ENCODE measurements at places on chromosomes 6 and 20. TPM values are rescaled to one million over a fixed set of nuclear protein-coding genes. Genes with fewer than 3 reads are reported as not detected.

The UNC93A gene
- not detected for total RNA-seq

The LHFPL5 gene
- 1.7 TPM for total RNA-seq

The LPA gene
- total RNA-seq = not detected

The SGK1 gene
- total RNA-seq = 13.5 TPM

The DDO gene
- 2.0 TPM for total RNA-seq

DNA sequence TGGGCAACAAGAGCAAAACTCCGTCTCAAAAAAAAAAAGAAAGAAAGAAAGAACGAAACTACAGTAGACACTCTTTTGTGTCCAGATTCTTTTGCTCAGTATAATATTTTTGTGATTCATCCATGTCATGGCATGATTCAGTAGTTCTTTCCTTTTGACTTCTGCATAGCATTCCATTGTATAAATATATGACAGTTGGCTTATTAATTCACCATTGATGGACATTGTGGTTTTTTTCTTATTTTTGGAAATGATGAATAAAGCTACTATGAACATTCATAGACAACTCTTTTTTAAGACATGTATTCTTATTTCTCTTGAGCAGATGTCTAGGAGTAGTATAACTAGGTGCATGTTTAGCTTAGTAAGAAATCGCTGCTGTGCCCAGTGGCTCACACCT, 10.3 kb upstream of the IER3 start:
- H3K4me3 ChIP-seq = no peak overlapping the region
- peaks cover 62% of the 10 kb centered on the region for H3K4me1 ChIP-seq
- no peak for DNase-seq
- H3K27me3 ChIP-seq = no peaks in the 10 kb centered on the region

- no peak overlapping the region for H3K4me3 ChIP-seq
- no peaks in the 10 kb centered on the region for H3K27me3 ChIP-seq
- DNase-seq = no peak
- no peak overlapping the region for H3K27ac ChIP-seq
Observed at GRCh38 chr6:48024956-48025355, 86.0 kb downstream of the PTCHD4 start.

- peaks cover 10% of the 10 kb centered on the region for H3K36me3 ChIP-seq
- H3K27me3 ChIP-seq = no peaks in the 10 kb centered on the region
- H3K4me1 ChIP-seq = peaks cover 17% of the 10 kb centered on the region
Observed at GRCh38 chr6:32189742-32190053, 304 bp downstream of the PBX2 start.

DNA sequence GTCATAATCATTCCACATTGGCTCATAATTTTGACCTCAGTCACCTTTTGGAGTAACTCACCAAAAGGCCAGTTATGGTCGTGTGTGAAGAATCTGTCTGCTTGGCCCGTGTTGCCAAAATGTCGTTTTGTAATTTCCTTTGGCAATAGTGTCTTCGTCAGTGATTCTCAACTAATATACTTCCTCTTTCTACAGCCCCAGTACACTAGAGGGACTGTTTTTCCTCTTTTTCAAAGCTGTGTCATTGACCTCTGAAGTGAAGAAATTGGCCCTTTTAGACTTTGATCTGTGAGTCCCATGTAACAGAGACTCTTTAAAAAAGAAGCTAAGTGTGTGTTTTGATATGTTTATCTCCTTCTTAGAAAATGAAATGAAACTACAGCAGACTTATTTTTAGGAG, 5.2 kb downstream of the FOXO3 start:
- peaks cover 37% of the 10 kb centered on the region for H3K4me1 ChIP-seq
- H3K36me3 ChIP-seq = peaks cover 44% of the 10 kb centered on the region
- H3K4me3 ChIP-seq = peak overlapping the region; percentile 99
- no peak for DNase-seq
- H3K27ac ChIP-seq = peak overlapping the region; percentile 84

DNA sequence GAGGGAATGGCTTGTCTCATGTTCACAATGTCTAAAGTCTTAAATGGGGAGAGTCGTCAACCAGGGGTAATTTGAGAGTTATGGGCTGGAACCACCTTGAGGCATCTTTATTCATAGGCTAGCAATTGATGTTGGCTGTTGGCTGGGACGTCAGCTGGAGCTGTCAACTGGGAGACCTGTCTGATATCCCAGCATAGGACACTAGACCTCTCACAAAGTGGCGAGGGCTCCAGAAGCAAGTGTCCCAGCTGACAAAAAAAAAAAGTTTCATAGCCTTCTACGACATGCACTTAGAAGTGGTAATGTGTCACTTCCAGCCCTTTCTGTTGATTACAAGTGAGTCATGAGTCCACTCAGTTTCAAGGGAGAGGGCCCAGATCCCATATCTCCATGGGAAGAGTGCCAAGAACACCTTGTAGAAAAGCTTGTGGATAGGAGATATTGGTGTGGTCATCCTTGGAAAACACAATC, 278.0 kb downstream of the ESR1 start:
- H3K4me1 ChIP-seq = peaks cover 24% of the 10 kb centered on the region
- H3K36me3 ChIP-seq = no peaks in the 10 kb centered on the region
- no peak for DNase-seq
- H3K27me3 ChIP-seq = no peaks in the 10 kb centered on the region
- no peak overlapping the region for H3K4me3 ChIP-seq
- peak overlapping the region; percentile 65 for H3K27ac ChIP-seq

- no peak overlapping the region for H3K4me3 ChIP-seq
- no peaks in the 10 kb centered on the region for H3K36me3 ChIP-seq
- H3K4me1 ChIP-seq = no peaks in the 10 kb centered on the region
- no peak overlapping the region for H3K27ac ChIP-seq
- H3K27me3 ChIP-seq = peaks cover 74% of the 10 kb centered on the region
Observed at GRCh38 chr6:167238694-167239467, 52.2 kb upstream of the UNC93A start.

- no peak for DNase-seq
- no peak overlapping the region for H3K27ac ChIP-seq
- H3K4me3 ChIP-seq = no peak overlapping the region
- H3K4me1 ChIP-seq = no peaks in the 10 kb centered on the region
- H3K36me3 ChIP-seq = no peaks in the 10 kb centered on the region
Observed at GRCh38 chr6:24959319-24959718, 23.6 kb upstream of the RIPOR2 start.

GRCh38 chr6:117338567-117338966, 73.2 kb downstream of the VGLL2 start:
- DNase-seq = no peak
- H3K4me1 ChIP-seq = no peaks in the 10 kb centered on the region

- H3K27me3 ChIP-seq = no peaks in the 10 kb centered on the region
- no peak for DNase-seq
- H3K4me1 ChIP-seq = no peaks in the 10 kb centered on the region
- H3K36me3 ChIP-seq = no peaks in the 10 kb centered on the region
Observed at GRCh38 chr6:92364948-92365541, 1054.3 kb downstream of the EPHA7 start.

- H3K4me1 ChIP-seq = peaks cover 10% of the 10 kb centered on the region
- H3K36me3 ChIP-seq = no peaks in the 10 kb centered on the region
- H3K27me3 ChIP-seq = no peaks in the 10 kb centered on the region
- H3K4me3 ChIP-seq = peak overlapping the region; percentile 55
- peak overlapping the region; percentile 46 for H3K27ac ChIP-seq
Observed at GRCh38 chr6:28988536-28989311, 16.4 kb downstream of the ZNF311 start.

- peaks cover 24% of the 10 kb centered on the region for H3K4me1 ChIP-seq
- H3K4me3 ChIP-seq = no peak overlapping the region
- H3K27ac ChIP-seq = no peak overlapping the region
- DNase-seq = no peak
- no peaks in the 10 kb centered on the region for H3K27me3 ChIP-seq
Observed at GRCh38 chr20:1382670-1383069, 10.2 kb downstream of the FKBP1A start.

- no peaks in the 10 kb centered on the region for H3K4me1 ChIP-seq
- no peak overlapping the region for H3K4me3 ChIP-seq
- no peak for DNase-seq
- H3K27me3 ChIP-seq = peaks cover 92% of the 10 kb centered on the region
- no peaks in the 10 kb centered on the region for H3K36me3 ChIP-seq
- H3K27ac ChIP-seq = no peak overlapping the region
Observed at GRCh38 chr20:62536871-62537401, 61.1 kb upstream of the GATA5 start.

DNA sequence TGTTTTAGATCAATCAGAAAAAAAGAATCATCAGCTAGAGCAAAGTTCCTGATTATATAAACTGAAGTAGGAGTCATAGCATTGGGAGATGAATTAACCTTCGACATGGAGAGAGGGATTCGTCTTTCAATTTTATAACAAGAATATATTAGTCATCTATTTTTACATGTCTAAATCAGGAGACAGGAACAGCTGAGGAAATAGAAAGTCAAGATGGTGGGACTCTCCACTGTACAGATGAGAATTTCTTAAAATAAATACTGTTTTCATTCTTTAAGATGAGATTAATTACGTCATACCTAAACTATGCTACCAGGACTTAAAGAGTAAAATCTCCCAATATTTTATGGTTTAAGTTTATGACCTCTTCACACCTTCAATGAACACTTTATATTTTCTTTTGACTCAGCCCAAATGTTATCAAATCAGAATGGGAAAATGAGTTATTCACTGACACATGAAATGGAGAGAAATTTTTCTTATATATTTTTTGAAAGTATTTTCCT, 1137.7 kb downstream of the EPHA7 start:
- no peaks in the 10 kb centered on the region for H3K27me3 ChIP-seq
- H3K36me3 ChIP-seq = no peaks in the 10 kb centered on the region
- no peak for DNase-seq

GRCh38 chr6:116280933-116281316, 1.2 kb upstream of the TSPYL1 start:
- peak overlapping the region; percentile 88 for H3K4me3 ChIP-seq
- peaks cover 24% of the 10 kb centered on the region for H3K36me3 ChIP-seq
- H3K27ac ChIP-seq = no peak overlapping the region
- no peak for DNase-seq
- no peaks in the 10 kb centered on the region for H3K27me3 ChIP-seq

- no peak overlapping the region for H3K4me3 ChIP-seq
- H3K27me3 ChIP-seq = no peaks in the 10 kb centered on the region
- no peak for DNase-seq
- no peak overlapping the region for H3K27ac ChIP-seq
- no peaks in the 10 kb centered on the region for H3K4me1 ChIP-seq
Observed at GRCh38 chr20:12963416-12963815, 45.4 kb upstream of the SPTLC3 start.

- DNase-seq = no peak
- no peak overlapping the region for H3K27ac ChIP-seq
- H3K36me3 ChIP-seq = no peaks in the 10 kb centered on the region
- no peaks in the 10 kb centered on the region for H3K4me1 ChIP-seq
- H3K4me3 ChIP-seq = no peak overlapping the region
- peaks cover 4% of the 10 kb centered on the region for H3K27me3 ChIP-seq
Observed at GRCh38 chr20:55103188-55103587, 627.8 kb downstream of the DOK5 start.

DNA sequence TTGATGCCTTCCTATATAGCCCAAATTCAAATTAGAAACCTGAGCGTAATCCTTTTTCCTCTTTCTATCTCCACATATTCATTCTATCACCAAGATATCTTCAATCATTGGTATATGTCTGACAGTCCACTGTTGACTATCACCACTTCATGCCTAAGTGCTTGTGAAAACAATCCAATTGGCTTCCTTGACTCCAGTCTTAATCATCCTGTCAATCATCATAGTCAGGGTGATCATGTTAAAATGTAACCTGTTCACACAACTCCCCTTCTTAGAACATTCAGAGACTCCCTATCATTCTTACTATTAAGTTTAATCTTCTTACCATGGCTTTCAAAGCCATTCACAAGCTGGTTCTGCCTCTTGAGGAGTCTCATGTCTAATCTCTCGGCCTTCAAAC, 616.7 kb downstream of the PHF3 start:
- H3K4me3 ChIP-seq = no peak overlapping the region
- no peak for DNase-seq
- H3K36me3 ChIP-seq = no peaks in the 10 kb centered on the region
- no peaks in the 10 kb centered on the region for H3K27me3 ChIP-seq
- no peaks in the 10 kb centered on the region for H3K4me1 ChIP-seq

GRCh38 chr6:107594736-107595135, 104.8 kb downstream of the SOBP start:
- DNase-seq = no peak
- no peaks in the 10 kb centered on the region for H3K36me3 ChIP-seq
- no peak overlapping the region for H3K27ac ChIP-seq
- H3K4me3 ChIP-seq = no peak overlapping the region

GRCh38 chr6:121868206-121868605, 432.8 kb downstream of the GJA1 start:
- no peaks in the 10 kb centered on the region for H3K36me3 ChIP-seq
- H3K27ac ChIP-seq = no peak overlapping the region
- no peak overlapping the region for H3K4me3 ChIP-seq
- H3K4me1 ChIP-seq = no peaks in the 10 kb centered on the region

DNA sequence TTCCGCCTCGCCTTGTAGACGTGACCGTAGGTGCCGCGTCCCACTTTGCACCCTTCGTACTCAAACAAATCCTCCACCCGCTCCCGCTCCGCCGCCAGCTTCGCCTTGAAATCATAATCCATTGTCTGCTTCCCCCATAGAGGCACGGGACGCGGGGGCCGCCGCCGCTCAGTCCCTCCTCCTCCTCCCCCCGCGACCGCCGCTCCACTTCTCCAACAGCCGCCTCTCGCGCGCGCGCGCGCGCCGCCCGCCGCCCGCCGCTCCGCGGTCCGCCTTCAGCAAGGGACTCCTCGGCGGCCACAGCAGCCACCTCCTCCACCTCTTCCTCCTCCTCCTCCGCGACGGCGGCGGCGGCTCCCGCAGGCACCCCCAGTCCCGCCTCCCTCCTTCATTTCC, 256 bp downstream of the CDK19 start:
- no peak for DNase-seq
- H3K4me1 ChIP-seq = peaks cover 30% of the 10 kb centered on the region
- H3K4me3 ChIP-seq = peak overlapping the region; percentile 58
- H3K27ac ChIP-seq = peak overlapping the region; percentile 80
- no peaks in the 10 kb centered on the region for H3K36me3 ChIP-seq
- no peaks in the 10 kb centered on the region for H3K27me3 ChIP-seq

DNA sequence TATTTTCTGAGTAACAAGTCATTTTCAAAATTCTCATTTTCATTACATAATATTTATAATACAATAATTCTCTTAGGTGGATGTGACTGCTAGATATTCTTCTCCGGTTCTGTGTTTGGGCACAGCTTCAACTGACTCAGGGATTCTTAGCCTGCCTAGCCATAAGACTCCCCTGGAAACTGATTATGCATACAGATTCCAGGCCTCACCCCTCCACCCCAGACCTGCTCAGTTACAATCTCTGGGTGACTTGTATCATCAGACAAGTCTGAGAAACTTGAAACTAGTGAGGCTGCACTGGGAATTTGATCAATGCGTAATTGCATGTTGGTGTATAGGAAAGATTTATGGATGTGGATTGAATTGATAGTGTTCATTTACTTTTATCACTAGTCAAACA, 25.4 kb downstream of the FLRT3 start:
- H3K36me3 ChIP-seq = no peaks in the 10 kb centered on the region
- no peak overlapping the region for H3K27ac ChIP-seq
- no peak overlapping the region for H3K4me3 ChIP-seq
- no peaks in the 10 kb centered on the region for H3K4me1 ChIP-seq
- H3K27me3 ChIP-seq = no peaks in the 10 kb centered on the region

- no peak overlapping the region for H3K27ac ChIP-seq
- H3K4me1 ChIP-seq = peaks cover 23% of the 10 kb centered on the region
- DNase-seq = peak; percentile 58
- no peaks in the 10 kb centered on the region for H3K36me3 ChIP-seq
- H3K27me3 ChIP-seq = no peaks in the 10 kb centered on the region
Observed at GRCh38 chr6:27297857-27298730, 14.0 kb downstream of the POM121L2 start.
